Cortex of kidney (tissue), 1 donor: ENCODE measurements at places on chromosomes 1 and 21.
A peak's percentile ranks its signal among the peaks of the same experiment; 100 is the strongest.

- DNase-seq = no peak
Measured at GRCh38 chr1:234154320-234155251, 218.7 kb upstream of the COA6 start.

GRCh38 chr1:151054971-151055547, 4.4 kb downstream of the CDC42SE1 start:
- DNase-seq = no peak

DNA sequence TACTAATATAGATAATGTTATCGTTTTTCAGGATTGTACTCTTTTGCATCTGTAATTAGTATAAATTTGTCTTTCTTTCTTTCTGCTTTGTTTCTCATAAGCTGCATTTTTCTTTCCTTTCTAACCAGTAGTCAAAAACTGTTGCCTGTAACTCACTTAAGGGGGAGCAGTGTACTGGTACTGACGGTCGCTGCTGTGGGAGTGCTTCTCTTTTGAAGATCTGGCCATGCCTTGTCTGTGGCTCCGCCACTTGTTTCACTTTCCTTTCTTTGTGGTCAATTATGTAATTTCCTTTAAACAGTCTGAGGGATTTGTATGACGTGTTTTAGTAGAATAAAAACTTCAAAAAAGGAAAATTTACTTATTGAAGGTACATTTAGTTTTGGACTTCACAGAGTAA, 37.0 kb downstream of the MIA3 start:
- no peak for DNase-seq

GRCh38 chr21:25562660-25563059, 44.6 kb downstream of the MRPL39 start:
- DNase-seq = no peak

GRCh38 chr1:201807958-201808632, 20.9 kb upstream of the IPO9 start:
- no peak for DNase-seq

- DNase-seq = no peak
Measured at GRCh38 chr1:199453723-199454122, 573.8 kb upstream of the NR5A2 start.

DNA sequence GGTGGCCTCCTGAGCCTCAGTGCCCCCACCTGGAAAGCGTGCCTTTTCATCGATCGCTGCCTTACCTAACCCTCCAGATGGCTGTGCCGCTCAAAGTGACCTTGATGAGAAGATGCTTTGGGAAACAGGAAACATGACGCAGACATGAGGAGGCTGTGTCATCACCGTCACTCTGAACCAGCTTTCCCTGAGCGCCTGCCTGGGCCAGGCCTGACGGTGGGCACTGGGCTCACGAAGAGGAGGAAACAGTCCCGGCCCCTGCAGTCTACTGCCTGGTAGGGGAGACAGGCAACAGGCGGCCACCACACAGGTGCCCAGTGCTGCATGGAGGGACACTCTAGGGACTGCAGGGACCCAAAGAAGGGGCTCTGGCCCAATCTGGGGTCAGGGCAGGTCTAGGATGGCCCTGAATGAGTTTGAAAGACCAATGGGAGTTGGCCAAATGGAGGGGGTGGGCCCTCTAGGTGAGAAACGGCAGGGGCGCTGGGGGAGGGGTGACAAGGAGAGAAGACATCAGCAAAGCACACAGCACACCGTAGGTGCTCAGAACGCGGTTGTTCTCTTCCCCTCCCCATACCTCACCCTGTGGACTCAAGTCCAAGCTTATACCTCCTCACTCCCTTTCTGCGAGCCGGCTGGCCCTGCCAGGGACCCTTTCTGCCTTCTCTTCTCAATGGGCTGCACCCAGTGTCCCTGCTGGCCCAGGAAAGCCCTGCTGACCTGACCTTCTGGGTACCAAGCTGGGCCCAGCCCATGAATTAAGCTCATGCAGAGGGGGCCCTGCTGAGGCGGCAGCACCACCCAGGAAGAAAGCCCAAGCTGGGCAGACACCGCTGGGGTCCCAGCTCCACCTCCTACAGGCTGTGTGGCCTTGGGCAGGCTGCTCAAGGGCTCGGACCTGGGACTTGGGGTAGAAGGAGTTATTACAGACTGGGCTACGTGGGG, 44.9 kb downstream of the GLIS1 start:
- no peak for DNase-seq

DNA sequence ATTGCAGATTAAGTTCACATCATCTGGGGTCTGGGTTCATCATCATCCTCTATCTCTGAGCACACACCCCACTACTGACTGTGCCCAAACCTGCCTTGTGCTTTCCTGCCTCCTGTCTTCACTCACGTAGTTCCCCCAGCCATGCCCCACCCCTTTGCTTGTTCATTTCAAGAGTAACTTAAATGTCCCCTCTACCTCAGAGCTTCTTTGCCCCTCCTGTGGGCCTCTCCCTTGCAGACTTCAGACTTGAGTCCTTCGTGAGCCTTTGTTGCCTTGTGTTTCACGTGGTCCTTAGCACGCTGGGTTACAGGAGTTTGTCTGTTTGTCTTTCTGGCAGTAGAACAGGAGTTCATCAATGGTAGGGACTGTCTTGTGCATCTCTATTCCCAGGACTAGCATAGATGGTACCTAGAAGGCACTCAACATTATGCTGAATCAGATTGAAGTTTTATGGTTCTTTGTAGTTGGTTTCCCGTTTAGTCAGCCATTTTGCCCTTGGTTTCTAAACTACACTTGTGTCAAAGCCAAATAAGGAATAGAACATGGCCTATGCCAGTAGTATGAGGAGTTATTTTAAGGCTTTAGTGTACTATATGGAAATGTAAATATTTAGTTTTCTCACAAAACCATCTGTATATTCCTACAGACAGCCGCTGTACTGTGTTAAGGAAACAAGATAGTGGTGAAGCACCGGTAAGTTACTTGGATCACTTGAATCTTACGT, 86.2 kb downstream of the TTC3 start:
- no peak for DNase-seq

GRCh38 chr1:25744140-25744581, 55.8 kb upstream of the SELENON start:
- DNase-seq = no peak

DNA sequence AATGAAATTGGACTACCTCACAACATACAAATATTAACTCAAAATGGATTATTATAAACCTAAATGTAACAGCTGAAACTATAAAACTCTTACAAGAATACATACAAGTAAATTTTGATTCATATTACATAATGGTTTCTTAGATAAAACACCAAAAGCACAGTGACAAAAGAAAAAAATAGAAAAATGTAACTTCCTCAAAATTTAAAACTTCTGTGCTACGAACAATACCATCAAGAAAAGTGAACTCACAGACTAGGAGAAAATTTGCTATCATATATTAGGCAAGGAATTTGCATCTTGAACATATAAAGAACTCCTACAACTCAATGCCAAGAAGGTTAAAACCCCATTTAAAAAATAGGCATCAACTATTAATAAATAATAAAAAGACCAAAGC, 31.2 kb downstream of the ANGPTL3 start:
- DNase-seq = no peak

- no peak for DNase-seq
Measured at GRCh38 chr1:56577406-56578137, 1.8 kb downstream of the PLPP3 start.

DNA sequence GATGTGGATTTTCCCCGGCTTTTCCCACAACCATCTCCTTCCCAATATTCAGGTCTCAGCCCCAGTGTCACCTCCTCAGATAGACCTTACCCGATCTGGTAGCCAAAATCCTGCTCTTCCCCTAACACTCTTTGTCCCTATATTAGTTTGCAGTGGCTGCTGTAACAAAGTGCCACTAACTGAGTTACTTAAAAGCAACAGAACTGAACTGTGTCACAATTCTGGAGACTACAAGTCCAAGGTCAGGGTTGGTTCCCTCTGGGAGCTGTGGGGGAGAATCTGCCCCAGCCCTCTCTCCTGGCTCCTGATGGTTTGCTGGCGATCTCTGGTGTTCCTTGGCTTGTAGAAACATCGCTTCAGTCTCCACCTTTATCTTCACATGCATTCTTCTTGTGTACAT, 64.0 kb downstream of the NENF start:
- no peak for DNase-seq

DNA sequence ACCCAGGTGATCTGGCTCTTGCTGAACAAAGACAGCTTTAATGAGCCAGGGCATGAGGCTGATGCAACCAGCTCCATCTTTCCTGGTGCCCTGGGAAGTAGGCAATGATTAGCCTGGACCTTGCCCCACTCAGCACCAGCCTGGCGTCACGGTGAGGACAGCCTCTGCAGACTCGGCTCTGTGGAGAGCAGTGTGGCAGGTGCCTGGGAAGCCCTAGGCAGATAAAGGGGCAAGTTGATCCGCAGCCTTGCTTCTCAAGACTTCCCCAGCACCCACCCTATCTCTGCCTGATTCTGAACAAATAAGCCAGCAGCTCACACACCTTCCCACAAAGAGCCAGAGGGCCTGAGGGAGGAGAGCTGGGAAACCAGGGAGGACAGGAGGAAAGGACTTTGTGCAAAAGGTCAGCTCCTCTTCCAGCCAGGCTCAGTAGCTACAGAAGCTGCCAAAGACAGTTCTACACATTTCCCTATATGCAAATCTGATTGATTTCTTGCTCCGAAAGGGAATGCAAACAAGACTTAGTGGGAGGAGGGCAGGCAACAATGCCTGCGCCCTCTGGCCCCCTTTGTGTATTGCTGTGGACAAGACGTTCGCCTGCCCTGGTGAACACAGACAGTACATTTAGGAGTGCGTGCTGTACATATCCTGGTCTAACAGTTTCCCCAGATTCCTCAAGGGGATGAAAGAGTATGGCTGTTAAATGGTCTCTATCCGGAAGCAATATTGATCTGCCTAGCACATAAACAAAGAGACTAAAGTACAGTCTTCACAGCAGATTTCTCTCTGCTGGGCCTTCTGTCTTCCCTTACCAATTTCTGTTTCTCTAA, 63.8 kb downstream of the BCAR3 start:
- no peak for DNase-seq

GRCh38 chr21:35164380-35164779, 115.3 kb upstream of the RUNX1 start:
- DNase-seq = no peak

- no peak for DNase-seq
Measured at GRCh38 chr1:205054013-205054412, 11.0 kb downstream of the CNTN2 start.

DNA sequence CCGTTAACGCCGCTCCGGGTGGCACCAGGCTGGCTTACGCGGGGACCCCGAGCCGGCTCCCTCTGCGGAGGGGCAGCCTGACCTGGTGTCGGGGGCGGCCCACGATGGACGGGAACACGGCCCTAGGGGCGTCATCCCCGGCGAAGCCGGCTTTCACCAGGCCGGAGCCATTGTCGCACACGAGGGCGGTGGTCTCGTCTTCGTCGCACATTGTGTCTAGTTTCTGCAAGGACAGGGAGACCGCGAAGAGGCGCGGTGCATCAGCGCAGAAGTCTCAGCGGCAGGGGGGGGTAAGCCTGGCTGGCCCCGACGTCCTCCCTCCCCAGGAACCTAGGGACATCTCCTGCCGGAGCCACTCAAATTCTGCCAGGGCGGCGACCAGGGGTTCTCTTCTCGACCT, 989 bp downstream of the ACTA1 start:
- DNase-seq = no peak

GRCh38 chr1:61120998-61121397, 38.6 kb downstream of the NFIA start:
- DNase-seq = no peak

- DNase-seq = no peak
Measured at GRCh38 chr1:86582161-86582560, 35.3 kb downstream of the CLCA4 start.

- DNase-seq = peak; percentile 17
Measured at GRCh38 chr1:183635099-183635605, 431 bp downstream of the ARPC5 start.

- DNase-seq = no peak
Measured at GRCh38 chr1:209723756-209724693, 19.4 kb downstream of the HSD11B1 start.

- DNase-seq = no peak
Measured at GRCh38 chr1:9900142-9901043, 9.7 kb downstream of the CTNNBIP1 start.

DNA sequence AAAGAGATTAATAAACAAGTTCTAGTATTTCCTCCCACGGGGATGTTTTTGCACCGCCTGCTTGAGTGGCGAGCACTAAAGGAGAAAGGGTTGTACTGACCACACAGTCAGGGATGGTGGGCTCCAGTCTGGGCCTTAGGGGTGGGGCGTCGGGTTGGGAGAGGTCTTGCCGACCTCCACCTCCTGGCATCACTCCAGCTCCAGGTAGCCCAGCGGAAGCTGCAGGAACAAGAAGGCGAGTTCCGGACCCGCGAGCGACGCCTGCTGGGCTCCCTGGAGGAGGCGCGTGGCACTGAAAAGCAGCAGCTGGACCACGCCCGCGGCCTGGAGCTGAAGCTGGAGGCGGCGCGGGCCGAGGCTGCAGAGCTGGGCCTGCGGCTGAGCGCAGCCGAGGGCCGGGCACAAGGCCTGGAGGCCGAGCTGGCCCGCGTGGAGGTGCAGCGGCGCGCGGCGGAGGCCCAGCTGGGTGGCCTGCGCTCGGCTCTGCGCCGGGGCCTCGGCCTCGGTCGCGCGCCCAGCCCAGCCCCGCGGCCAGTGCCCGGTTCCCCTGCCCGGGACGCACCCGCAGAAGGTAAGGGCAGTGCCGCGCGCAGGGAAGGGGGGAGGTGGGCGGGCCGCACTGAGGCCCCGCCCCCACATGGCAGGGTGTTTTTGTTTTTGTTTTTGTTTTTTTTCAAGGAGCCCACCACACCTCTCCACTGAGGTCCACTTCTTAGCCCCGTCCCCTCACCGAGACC, 19.7 kb downstream of the MFAP2 start:
- no peak for DNase-seq

GRCh38 chr1:248686815-248687214, 15.8 kb downstream of the OR14I1 start:
- DNase-seq = no peak

- DNase-seq = no peak
Measured at GRCh38 chr1:234433563-234434285, 45.3 kb downstream of the TARBP1 start.

GRCh38 chr1:107965110-107965991, at the start of gene VAV3:
Gene VAV3 (minus strand): TSS chr1:107965180. CDS start chr1:107964869, 311 bp downstream.
- no peak for DNase-seq

DNA sequence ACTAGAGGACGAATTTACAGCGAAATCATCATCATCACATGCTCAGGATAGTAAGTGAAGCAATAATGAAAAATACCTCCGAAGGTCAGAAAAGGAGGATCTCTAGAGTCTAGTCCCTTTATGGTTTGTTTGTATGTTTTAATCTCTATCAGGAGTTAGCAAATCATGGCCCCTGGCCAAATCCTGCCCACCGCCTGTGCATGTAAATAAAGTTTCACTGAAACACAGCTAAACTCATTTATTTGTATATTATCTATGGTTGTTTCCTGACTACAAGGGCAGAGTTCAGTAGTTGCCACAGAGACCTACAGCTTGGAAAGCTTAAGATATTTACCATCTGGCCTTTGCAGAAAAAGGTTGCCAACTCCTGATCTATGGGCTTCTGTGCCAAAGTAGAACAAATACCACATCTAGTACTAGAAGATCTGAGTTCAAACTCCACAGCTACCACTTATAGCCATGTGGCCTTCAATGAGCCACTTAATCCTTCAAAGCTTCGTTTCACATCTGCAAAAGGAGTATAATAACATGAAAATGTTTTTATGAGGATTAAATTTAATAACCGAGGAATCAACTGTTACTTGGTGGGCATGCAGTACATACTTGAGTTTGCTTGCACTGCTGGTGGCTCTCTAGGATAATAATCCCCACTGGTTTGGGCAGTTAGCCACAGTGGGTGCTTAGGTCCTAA, 94.0 kb upstream of the KIF26B start:
- no peak for DNase-seq

- no peak for DNase-seq
Measured at GRCh38 chr1:109112056-109112651, 1.8 kb upstream of the ELAPOR1 start.

- no peak for DNase-seq
Measured at GRCh38 chr1:178986204-178986603, 39.5 kb upstream of the FAM20B start.
